ENCODE measurements at places on chromosomes 3 and 15.

- no peaks in the 10 kb centered on the region for H3K4me1 ChIP-seq
- H3K36me3 ChIP-seq, result no peaks in the 10 kb centered on the region
- H3K27me3 ChIP-seq, result no peaks in the 10 kb centered on the region
- no peak overlapping the region for H3K4me3 ChIP-seq
- H3K27ac ChIP-seq, result no peak overlapping the region
- DNase-seq, result no peak
These were observed 402.1 kb downstream of the CADM2 start for GRCh38 chr3:85360742-85361387.

DNA sequence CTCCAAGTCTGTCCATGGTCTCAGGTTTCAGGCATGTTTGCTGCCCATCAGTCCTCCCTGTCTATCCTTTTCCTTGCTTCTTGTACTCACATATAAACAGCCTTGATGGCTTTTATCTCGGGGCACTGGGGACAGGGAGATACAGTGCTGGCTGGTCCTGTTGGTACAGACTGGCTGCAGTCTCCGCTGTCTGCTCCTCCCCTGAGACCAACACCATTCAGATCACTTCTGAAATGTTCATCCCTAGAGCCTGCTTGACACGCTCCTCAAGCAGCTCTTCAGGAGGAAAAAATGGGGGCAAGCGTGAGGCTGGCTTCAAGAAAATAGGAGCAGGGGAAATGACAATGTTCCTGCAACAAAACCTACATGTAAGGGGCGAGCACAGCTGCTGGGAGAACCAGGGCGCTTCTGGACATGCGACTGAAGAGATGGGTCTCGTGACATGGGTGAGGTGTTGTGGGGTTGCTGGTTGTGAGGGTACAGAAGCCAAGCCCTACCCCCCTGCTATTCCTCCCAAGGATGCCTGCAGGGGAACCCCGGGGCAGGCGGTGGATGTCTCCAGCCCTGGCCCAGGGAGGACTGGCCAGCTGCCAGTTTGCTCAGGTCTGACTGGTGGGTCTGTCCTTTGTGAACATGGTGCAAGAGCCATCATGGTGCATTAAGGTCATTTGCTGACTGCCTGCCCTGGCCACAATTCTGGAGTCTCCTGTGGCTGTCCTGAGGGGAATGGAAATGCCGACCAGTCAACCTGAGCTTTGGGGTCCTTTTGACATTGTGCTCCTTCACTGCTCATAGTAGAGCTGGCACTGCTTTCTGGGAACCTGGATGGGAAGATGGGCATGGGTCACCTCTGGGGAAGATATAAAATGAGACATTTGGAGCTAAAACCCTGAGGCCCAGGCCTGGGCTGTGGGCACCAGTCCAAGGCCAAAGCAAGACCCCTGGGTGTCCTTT lies 40.1 kb downstream of the KY start:
- no peak for DNase-seq
- no peak overlapping the region for H3K4me3 ChIP-seq
- H3K27ac ChIP-seq, result no peak overlapping the region
- no peaks in the 10 kb centered on the region for H3K4me1 ChIP-seq
- peaks cover 4% of the 10 kb centered on the region for H3K27me3 ChIP-seq

- no peaks in the 10 kb centered on the region for H3K36me3 ChIP-seq
- no peak overlapping the region for H3K27ac ChIP-seq
- H3K27me3 ChIP-seq, result peaks cover 7% of the 10 kb centered on the region
- no peak overlapping the region for H3K4me3 ChIP-seq
These were observed 27.3 kb upstream of the ABI3BP start for GRCh38 chr3:101020351-101021015.

DNA sequence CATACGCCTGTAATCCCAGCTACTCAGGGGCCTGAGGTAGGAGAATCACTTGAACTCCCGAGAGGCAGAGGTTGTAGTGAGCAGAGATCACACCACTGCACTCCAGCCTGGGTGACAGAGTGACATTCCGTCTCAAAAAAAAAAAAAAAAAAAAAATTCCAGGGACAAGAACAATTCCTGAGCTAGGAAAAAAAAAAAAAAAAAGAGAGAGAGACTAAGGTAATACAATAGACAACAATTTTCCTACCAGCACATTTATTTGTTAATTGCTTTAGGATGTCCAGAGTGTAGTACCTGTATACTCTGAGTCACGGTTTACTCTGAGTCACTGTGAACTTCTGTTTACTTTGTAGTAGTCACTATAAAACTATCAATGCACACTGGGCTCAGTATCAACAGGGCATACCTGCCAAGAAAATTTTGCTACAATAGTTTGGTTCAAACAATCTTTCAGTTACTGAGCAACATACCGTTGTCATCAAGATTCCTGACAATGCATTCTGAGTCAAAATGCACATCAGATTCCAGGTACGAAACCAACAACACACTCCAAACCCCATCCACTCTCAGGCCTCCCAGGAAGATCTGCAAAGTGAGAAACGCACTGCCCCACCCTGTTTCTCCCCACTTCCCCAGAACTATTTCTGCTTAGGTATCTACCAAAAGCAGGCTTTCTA lies 28.3 kb downstream of the IGF2BP2 start:
- H3K27ac ChIP-seq, result no peak overlapping the region
- no peaks in the 10 kb centered on the region for H3K36me3 ChIP-seq
- peaks cover 6% of the 10 kb centered on the region for H3K27me3 ChIP-seq

All from activated CD8-positive, alpha-beta T cell treated with anti-CD3 and anti-CD28 coated beads, Interleukin-2, amount 10 ng/mL, durations not matched to agents 7 days and 5 days (primary cell).